ENCODE measurements at places on chromosomes 11 and 22.

- H3K4me3 ChIP-seq = no peak overlapping the region
- H3K27ac ChIP-seq = no peak overlapping the region
- H3K36me3 ChIP-seq = no peaks in the 10 kb centered on the region
- no peaks in the 10 kb centered on the region for H3K4me1 ChIP-seq
- peaks cover 10% of the 10 kb centered on the region for H3K27me3 ChIP-seq
Observed at GRCh38 chr11:12408156-12408770, 30.9 kb downstream of the PARVA start.

- no peaks in the 10 kb centered on the region for H3K4me1 ChIP-seq
- H3K27me3 ChIP-seq = no peaks in the 10 kb centered on the region
- H3K36me3 ChIP-seq = no peaks in the 10 kb centered on the region
- H3K27ac ChIP-seq = no peak overlapping the region
Observed at GRCh38 chr11:129458756-129459535, 83.3 kb downstream of the BARX2 start.

GRCh38 chr11:64764753-64765152, 5.0 kb upstream of the PYGM start:
- peaks cover 70% of the 10 kb centered on the region for H3K4me1 ChIP-seq
- H3K4me3 ChIP-seq = peak overlapping the region; percentile 75
- peaks cover 82% of the 10 kb centered on the region for H3K36me3 ChIP-seq
- no peaks in the 10 kb centered on the region for H3K27me3 ChIP-seq

DNA sequence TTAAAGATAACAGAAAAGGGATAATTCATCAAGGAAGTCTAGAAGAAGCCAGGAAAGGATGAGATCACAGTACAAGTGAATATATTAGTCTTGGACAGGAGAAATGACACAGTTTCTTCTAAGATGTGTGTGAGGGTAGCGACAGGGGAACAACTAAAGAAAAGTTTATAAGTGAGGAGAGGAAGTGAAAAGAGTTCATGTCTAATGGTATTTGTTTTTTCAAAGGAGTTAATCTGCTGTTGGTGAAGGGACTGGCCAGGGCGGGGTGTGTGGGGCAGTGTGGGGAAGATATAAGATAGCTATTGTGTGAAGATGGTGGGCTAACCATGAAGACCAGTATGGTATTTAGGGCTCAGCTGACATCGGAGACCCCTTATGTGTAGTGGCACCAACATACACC, 7.6 kb upstream of the PPFIBP2 start:
- DNase-seq = no peak
- H3K27ac ChIP-seq = no peak overlapping the region
- H3K4me3 ChIP-seq = no peak overlapping the region
- H3K27me3 ChIP-seq = peaks cover 11% of the 10 kb centered on the region
- H3K36me3 ChIP-seq = no peaks in the 10 kb centered on the region
- no peaks in the 10 kb centered on the region for H3K4me1 ChIP-seq

DNA sequence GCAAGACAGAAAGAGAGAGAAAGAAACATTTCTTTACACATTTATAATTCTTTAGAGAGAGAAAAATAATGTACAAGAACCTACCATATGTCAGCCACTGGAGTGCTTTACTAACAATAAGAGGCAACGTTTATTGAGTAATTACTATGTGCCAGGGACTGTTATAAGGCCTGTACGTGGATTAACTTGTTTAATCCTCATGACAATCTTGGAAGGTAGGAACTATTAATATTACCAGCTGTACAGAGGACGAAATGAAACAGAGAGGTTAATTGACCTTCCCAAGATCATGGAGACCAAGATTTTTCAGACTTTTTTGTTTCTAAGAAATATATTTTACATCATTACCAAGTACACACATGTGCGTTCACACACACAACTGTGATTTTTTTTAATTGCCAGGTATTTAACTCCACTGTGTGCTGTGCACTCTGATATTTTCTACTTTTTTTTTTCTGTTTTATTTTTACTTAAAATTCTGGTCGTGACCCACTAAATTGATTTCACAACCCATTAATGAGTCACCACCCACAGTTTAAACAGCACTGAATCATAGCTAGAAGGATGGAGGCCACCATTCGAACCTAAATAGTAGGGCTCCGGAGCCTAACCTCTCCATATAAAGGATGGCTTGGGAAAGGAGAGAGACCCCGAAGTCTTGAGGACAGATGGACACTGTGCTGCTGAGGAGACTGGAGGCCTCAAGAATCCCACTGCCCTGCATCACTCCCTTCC, 21.4 kb downstream of the CREB3L1 start:
- H3K27ac ChIP-seq = no peak overlapping the region
- H3K36me3 ChIP-seq = no peaks in the 10 kb centered on the region
- peaks cover 7% of the 10 kb centered on the region for H3K4me1 ChIP-seq
- H3K4me3 ChIP-seq = no peak overlapping the region
- peaks cover 21% of the 10 kb centered on the region for H3K27me3 ChIP-seq

DNA sequence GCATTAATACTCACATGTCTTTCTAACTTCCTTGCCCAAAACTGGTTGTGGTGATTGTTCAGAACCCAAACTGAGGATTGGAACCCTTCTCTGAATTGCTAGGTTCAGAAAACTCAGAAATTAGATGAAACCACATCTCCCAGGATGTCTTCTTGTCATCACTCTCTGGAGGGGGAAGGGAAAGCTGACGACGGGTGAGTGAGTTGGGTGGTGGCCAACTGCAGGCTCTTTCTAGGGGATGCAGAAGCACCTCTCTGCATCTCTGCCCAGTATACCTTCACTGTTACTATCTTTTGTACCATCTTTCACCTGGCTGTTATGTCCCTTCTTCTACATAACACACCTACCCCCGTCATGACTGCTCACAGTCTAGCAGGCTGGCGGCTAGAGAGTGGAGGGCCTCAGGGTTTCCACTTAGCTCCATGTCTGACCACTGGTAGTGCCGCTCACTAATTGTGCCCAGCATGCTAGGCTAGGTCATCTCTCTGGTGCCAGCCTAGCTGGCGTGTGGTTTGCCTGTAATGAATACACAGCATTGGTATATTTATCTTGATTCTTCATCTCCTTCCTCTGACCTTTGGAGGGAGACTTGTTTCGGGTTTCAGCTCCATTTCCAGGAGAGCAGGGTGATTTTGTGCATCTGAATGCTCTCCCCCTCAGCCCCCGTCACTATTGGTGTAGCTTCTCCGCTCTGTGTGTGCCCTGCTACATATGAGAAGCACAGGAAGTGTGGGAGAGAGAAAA, 7.3 kb downstream of the GRAMD1B start:
- no peak for DNase-seq
- peaks cover 82% of the 10 kb centered on the region for H3K4me1 ChIP-seq
- H3K36me3 ChIP-seq = peaks cover 89% of the 10 kb centered on the region
- H3K4me3 ChIP-seq = peak overlapping the region; percentile 24
- H3K27me3 ChIP-seq = no peaks in the 10 kb centered on the region

Measured in activated T-helper 2 cell treated with anti-CD3 and anti-CD28 coated beads, Interferon-gamma antibody, Interleukin-2, Interleukin-4, amounts not matched to agents 10 μg/mL and 5 μg/mL and 100 μg/mL, durations not matched to agents 14 hours and 24 hours and 36 hours (primary cell).